ENCODE measurements at places on chromosomes 4 and X. TPM values are rescaled to one million over a fixed set of nuclear protein-coding genes. Genes with fewer than 3 reads are reported as not detected.

Gene SNX25
- 22.5 TPM for total RNA-seq

Gene RIBC1
- 0.69 TPM for total RNA-seq

Gene KIF4A
- 36.0 TPM for total RNA-seq

Gene PCDH19
- total RNA-seq, result 2.4 TPM

Gene FREM3
- not detected for total RNA-seq

Gene ZRSR2
- total RNA-seq, result 6.1 TPM

Gene F11
- 0.30 TPM for total RNA-seq

Gene ETDA
- not detected for total RNA-seq

Gene TIGD2
- total RNA-seq, result 6.4 TPM

Gene S100G
- not detected for total RNA-seq

Gene UCP1
- total RNA-seq, result not detected

Gene ZFYVE28
- 5.7 TPM for total RNA-seq

Gene NLGN3
- total RNA-seq, result 4.6 TPM

DNA sequence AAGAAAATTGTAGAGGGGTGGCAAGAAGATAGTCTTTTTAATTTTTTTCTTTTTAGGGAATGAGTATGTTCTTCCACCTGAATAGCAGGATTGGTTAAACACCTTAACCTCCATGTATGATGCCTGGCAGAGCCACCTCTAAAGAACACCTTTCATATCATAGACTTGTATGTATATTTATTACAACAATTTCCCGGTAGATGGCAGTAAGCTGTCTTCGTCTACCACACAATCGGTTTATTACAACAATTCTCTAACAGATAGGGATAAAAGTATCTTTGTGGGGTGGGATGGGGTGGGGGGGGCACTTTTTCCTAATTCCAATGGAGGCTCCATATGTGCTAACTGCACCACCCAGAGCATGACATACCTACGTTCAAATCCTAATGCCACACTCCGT lies 255.5 kb downstream of the LDB2 start:
- DNase-seq, result no peak

GRCh38 chr4:147834480-147834879 lies 102.6 kb downstream of the ARHGAP10 start:
- DNase-seq, result no peak

- DNase-seq, result no peak
Measured at GRCh38 chrX:96474029-96474740, 210.5 kb upstream of the DIAPH2 start.

- DNase-seq, result no peak
Measured at GRCh38 chrX:13263560-13264251, 56.1 kb downstream of the ATXN3L start.

GRCh38 chr4:150495550-150495949 lies 86.4 kb upstream of the MAB21L2 start:
- no peak for DNase-seq

DNA sequence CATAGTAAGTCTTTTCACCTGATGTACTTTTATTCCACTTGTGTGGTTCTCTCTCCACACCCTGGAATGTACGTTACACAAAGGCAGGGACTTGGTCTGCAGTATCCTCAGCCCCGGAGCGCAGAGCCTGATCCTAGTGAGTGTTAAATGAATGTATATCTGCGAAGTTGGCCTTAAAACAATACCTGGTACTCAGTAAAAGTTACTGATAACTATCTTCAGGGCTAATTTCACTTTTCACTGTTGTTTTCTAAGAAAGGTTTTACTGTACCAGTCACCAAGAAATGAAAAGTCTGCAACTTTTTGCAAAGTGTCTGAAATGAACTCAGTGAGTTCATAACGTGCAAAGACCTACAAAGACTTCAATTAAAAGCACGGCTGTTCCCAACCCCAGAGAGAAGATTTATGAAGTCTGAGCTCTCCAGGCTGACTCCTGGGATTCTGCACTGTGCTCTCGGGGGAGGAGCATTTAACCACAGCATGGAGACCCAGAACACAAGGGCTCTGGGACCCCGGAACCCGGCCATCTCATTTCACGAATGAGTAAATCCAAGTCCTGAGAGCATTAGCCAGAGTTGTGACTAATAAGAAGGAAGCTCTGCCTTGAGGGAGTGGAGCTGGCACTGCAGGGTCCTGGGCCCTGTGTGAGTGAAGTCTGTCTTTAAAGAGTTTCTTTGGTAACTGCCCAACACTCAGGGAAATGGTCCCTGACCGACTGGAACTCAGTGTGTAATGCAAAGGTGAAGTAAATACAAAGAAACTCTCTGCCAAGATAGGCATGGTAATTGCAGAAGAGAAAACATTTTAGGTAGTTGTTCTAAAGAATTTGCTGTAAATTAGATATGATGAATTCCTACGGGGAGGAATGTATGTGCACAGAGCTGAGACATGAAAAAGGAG lies 165.8 kb downstream of the NSUN7 start:
- no peak for DNase-seq

- no peak for DNase-seq
Measured at GRCh38 chrX:15483891-15484290, 9.2 kb downstream of the PIR start.

- no peak for DNase-seq
Measured at GRCh38 chr4:56750231-56750630, 69.1 kb upstream of the HOPX start.

DNA sequence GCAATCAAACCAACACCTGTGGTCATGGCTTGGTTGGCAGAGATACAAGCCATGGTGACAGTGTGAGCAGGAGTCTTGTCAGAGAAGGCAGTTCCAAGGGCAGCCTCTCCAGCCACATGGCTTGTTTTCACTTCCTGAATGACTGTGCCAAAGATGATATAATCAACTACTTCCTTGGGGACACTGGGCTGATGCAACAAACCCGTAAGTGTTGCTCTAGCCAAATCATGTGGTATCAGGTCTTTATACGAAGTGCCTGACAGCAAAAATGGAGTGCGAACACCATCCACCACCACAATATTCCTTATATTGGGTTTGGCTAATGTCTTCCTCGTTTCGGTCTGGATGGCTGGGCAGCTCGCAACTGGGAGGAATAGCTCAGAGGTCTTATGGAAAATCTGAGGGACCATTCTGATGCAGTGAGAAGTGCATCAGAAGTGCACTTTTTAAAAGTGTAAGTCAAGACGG lies 922.0 kb downstream of the NLGN4X start:
- no peak for DNase-seq

GRCh38 chrX:155022585-155022984 lies at the start of gene F8:
Gene F8 (minus strand): TSS chrX:155022723. CDS start chrX:155022552, 171 bp downstream.
- DNase-seq, result no peak

GRCh38 chr4:155001251-155001650 lies 207.2 kb upstream of the NPY2R start:
- DNase-seq, result no peak

GRCh38 chr4:55736605-55737183 lies 82.9 kb upstream of the EXOC1L start:
- DNase-seq, result peak; percentile 15

GRCh38 chr4:165716472-165716871 lies 156.6 kb upstream of the TLL1 start:
- no peak for DNase-seq

DNA sequence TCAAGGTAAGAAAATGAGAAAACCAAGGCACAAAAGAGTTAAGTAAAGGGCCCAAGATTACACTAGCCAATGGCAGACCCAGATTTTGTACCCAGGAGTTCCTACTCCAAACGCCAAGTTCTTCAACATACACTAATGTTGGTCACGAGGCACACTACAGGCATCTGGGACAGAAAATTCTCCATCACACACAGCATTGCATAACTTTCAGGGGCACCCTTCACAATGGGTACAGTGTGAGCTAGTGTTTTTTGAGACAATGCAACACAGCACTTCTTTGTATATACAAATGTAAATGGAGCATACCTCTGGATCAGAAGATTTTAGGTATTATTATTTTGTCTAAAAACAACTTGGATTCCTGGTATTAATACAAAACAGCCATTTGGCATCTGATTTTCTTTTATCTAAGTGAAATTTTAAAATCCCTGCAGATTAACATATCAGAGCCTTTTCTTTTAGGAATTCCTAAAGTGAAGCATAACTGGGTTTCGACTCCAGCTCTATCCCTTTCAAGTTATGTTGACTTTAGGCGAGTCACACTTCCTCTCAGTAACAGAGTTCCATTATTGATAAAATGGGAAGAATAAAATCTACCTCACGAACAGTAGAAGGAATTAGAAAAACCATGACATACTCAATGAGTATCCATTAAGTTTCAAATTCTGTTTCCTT lies 41.1 kb downstream of the ADGRA3 start:
- DNase-seq, result no peak

GRCh38 chr4:39394706-39395105 lies 12.0 kb upstream of the KLB start:
- no peak for DNase-seq

- DNase-seq, result no peak
Measured at GRCh38 chr4:55089916-55090315, 35.5 kb downstream of the KDR start.

DNA sequence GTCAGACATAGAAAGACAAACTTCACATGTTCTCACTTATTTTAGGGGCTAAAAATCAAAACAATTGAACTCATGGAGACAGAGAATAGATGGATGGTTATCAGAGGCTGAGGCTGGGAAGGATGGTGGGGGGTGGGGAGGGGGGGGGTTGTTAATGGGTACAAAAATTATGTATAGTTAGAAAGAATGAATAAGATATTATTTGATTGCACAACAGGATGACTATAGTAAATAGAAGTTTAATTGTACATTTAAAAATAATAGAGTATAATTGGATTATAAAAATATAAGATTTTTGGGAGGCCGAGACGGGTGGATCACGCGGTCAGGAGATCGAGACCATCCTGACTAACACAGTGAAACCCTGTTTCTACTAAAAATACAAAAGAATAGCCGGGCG lies 33.3 kb downstream of the CORIN start:
- DNase-seq, result no peak

GRCh38 chrX:261167-261918 lies 19.8 kb upstream of the PLCXD1 start:
- peak; percentile 69 for DNase-seq

DNA sequence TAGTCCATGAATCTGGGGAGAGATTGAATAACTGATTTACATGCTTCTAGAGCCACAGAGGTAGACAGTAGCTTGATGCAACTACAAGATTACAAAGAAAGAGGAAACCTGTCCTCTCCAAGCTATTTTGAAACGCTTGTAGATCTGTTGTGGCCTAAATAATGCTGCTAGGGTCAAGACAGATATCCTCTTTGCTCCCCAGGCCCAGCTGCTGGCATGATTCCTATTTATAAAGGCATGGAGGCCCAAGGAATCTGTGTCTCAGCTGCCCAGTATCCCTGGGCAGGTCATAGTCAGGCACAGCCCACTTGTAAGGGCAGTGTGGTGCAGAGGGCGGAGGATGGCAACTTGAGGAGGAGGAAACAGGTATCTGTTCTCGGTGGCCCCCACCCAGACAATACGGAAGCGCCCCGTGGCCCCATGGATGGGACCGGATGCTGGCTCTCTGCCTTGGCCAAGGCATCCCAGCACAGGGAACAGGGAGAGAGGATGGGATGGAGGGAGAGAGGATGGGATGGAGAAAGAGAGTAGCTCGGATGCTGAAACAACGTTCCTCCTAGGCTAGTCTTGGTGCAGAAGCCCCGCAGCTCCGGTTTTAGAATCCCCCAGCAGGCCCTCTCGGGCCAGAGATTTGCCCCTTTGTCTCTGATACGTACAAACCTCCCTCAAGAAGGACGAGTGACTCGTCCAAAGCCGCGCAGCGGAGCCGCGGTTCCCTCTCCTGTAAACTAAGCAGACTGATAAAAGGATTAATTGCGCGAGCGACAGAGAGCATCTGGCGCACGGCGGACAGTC lies 767 bp upstream of the SMIM20 start:
- DNase-seq, result peak; percentile 47

DNA sequence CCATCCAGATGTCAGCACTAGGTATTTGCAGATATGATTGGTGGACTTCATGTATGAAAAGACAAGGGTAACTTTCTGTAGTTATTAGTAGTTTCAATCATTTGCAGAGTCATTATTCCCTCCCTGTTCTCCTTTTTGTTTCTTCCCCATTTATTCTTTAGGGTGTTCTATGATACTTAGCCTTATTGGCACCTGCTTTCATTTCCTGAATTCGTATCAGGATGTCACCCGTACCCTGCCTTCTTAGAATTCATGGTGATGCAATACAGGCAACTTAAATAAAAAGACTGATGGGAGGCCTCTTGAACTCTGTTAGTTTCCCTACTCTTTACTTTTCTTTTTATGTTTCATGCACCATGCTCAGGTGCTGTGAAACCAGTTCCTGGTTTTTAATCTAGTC lies 24.2 kb downstream of the MAGED1 start:
- DNase-seq, result no peak

GRCh38 chr4:169253904-169254303 lies 16.9 kb downstream of the SH3RF1 start:
- no peak for DNase-seq

DNA sequence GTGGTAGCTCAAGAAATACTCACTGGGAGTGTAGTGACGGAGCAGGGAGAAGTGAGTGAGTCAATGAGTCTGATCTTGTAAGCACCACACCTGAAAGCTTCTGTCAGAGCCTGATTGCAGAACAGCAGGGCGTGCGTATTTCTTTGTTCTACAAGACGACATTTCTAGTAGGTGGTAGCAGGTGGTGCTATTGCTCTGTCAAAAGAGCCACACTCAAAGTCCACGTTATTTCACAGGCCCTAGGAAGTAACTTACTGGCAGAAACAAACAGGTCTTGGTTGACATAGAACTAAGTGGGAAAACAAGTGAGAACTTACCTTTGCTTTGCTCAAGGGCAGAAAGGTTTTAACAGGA lies 46.4 kb upstream of the SPRY1 start:
- DNase-seq, result peak; percentile 67

DNA sequence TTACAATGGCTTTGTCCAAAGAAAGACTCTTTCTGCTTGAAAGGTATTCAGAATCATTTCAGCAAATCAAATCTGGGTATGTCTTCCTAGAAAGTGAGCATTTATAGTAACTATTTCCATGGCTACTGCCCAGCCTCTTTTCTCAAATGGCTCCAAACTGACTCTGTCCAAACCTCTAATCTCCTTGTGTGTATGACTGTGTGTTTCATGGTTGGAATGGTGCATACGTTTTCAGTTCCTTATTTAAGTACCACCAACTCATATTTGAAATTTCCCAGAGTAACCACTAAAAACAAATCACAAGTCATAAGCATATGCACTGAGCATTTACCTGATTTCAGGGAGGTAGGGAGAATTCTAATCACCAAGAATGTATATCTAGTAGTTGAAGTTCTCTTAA lies 106.0 kb downstream of the TMEM144 start:
- DNase-seq, result no peak

GRCh38 chr4:184382189-184382846 lies 92.0 kb downstream of the IRF2 start:
- DNase-seq, result no peak

DNA sequence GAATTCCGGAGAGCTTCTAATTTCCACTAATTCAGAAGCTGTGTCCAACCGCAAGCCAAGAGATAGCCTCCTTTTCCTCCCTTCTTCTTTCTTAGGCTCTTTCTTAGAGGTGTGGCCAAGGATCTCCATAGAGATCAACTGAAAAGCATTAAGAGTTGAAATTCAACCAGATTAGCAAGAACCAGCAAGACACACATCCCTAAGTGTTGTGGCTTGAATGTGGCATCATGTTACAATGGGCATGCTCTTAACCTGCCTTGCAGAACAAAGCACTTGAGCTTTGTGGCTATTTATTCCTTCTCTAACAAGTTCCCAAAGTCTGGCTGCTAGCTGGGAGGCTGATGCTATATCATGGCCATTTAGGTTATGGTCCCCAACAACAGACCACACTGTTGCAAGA lies 10.4 kb downstream of the ANOS1 start:
- no peak for DNase-seq

- DNase-seq, result no peak
Measured at GRCh38 chrX:153974726-153975286, 2.3 kb downstream of the TMEM187 start.

All from H7 (cell line).